AG04450 (cell line): ENCODE measurements at places on chromosomes 12 and 14. TPM values are rescaled to one million over a fixed set of nuclear protein-coding genes. Genes with fewer than 3 reads are reported as not detected.

GRCh38 chr12:39595928-39596327, 23.7 kb downstream of the ABCD2 start:
- no peak for DNase-seq

- no peak for DNase-seq
These were observed 11.9 kb upstream of the GOLGA3 start for GRCh38 chr12:132840536-132840935.

COL2A1 gene
- polyA plus RNA-seq, result not detected in 2 replicates

DNA sequence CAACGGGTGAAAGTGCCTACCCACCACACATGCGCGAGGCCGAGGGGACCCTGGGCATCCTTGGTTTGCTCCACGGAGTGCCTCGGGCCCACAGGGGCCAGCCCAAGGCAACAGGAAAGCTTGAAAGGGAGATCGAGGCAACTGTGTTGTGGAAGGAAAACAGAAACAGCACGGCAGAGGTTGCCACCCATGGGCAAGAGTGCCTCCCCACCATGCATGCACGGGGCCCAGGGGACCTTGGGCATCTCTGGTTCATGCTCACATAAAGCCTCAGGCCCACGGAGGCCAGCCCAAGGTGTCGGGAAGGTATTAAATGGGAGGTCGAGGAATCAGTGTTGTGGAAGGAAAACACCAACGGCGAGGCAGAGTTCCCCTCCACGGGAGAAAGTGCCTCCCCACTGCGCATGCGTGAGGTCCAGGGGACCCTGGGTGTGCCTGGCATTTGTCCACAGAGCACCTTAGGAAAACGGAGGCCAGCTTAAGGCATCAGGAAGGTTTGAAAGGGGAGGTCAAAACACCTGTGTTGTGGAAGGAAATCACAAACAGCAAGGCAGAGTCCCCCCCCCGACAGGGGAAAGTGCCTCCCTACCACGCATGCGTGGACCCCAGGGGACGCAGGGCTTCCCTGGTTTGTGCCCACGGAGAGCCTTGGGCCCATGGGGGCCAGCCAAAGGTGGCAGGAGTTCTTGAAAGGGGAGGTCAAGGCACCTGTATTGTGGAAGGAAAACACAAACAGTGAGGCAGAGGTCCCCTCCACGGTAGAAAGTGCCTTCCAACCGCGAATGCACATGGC, 367.3 kb downstream of the ALG10 start:
- no peak for DNase-seq

- DNase-seq, result no peak
These were observed 139.8 kb downstream of the TMTC2 start for GRCh38 chr12:82826505-82826904.

KRT2 gene
- polyA plus RNA-seq, result not detected in 2 replicates

GRCh38 chr12:54882079-54882478, 27.8 kb downstream of the MUCL1 start:
- no peak for DNase-seq

DNA sequence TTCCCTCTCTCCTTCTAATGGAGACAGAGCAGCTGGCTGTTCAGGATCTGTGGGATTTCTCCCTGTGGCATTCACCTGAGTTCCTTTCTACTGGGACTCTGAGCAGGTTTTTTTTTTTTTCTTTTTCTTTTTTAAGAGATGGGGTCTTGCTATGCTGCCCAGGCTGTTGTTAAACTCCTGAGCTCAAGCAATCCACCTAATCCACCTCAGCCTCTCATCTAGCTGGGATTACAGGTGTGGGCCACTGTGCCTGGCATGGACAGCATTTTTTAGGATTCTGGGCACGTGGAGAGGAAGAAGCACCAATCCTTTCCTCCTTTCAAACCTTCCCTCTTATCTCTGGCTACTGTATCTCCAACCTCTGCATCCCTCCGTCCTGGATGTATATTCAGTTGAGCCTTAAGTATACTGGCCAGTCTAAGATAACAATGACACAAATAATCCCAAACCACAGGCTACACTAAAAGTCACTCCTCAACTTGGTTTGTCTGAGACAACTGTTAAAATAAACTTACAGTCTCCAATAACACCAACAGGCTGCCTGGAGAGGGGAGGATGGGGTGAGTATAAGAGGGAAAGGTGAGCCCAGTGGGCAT, 16.4 kb upstream of the CELA1 start:
- no peak for DNase-seq

GRCh38 chr12:109140560-109140959, 24.2 kb downstream of the ACACB start:
- DNase-seq, result no peak

TMEM179 gene
- polyA plus RNA-seq, result 0.10 TPM in 1 of 2 replicates, not detected in the other

SUOX gene
- 21.0 and 22.8 TPM in 2 replicates for polyA plus RNA-seq

DNA sequence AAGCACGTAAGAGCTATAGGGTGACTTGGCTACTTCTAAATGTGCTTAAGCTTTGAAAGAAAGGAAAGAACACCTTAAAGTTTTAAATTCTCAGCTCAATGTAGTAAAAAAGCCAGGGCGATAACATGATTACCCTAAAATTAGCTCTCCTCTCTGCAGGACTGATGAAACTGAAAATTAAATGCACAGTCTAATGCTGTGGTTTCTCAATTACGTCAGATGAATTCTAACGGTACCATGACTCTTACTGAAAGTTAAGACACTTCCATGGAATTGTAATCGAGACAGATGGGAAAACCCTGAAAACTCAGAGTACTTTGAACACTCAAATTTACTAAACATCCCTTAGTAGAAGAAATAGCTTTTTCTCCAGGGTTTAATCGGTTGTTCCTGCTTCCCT, 25.9 kb upstream of the PRKD1 start:
- no peak for DNase-seq

- no peak for DNase-seq
These were observed 2.2 kb downstream of the PLEKHG6 start for GRCh38 chr12:6312529-6313325.

DNA sequence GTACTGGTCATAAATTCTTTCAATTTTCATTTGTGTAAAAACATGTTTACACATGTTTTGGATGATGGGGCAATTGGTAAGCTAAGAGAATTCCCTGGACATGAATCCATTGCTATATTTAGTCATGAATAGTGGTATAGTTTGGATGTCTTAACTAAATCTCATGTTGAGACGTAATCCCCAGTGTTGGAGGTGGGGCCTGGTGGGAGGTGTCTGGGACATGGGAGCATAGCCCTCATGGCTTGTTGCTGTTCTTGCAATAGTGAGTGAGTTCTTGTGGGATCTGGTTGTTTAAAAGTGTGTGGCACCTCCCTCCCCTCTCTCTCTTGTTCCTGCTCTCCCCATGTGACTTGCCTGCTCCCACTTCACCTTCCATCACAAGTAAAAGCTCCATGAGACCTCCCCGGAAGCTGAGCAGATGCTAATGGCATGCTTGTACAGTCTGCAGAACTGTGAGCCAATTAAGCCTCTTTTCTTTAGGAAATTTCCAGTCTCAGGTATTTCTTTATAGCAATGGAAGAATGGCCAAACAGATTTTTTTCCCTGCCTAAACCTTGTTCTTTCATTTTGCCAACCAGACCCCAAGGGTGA, 33.6 kb downstream of the CTSG start:
- DNase-seq, result no peak

DNA sequence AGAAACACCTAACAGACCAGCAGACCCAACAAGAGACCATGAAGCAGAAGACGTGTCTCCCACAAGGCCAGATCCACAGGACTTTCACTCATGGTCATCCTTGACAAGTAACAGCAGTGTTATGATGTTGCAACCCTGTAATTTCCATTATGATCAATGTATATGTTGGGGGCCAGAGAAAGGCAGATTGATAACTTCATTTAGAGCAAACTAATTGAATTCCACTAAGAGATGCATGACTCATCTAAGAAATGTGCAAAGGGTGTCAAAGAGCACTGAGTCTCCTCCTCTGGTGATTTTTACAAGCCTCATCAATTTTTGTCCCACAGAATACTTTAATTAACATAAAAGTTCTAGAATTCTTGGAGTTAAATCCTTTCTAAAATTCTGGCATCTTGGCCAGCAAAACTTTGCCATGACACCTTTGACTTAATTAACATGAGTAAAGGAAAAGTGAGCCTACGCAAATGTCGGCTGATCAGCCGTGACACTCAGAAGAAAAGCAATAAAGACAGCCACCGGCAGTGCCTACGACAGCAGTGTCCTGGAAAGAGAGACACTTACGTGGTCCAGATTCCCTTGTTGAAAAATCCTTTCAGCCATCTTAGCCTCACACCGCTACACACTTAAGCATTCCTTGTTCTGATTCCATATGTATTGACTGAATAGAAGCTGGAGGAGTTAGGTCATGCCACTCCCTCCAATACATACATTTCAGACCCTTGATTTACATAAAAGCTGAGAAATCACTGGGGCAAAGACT, 370.2 kb upstream of the CCDC196 start:
- DNase-seq, result no peak

GRCh38 chr12:90770861-90771260, 184.1 kb downstream of the CCER1 start:
- DNase-seq, result no peak

BDKRB2 gene
- polyA plus RNA-seq, result 182 and 212 TPM in 2 replicates

DNA sequence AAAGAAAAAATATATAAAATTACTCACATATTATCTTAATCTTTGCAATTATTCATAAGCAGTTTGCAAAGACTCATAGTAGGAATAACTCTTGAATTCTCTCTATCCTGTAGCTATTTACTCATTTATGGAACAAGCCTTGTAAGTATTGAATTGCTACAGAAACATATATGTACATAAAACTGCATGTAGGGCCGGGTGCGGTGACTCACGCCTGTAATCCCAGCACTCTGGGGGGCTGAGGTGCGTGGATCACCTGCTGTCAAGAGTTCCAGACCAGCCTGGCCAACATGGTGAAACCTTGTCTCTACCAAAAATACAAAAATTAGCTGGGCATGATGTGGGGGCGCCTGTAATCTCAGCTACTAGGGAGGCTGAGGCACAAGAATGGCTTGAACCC, 286.2 kb downstream of the PPFIA2 start:
- DNase-seq, result no peak

- DNase-seq, result no peak
These were observed 229.9 kb downstream of the NTF3 start for GRCh38 chr12:5661811-5662210.

TMCC3 gene
- 0.29 and 0.50 TPM in 2 replicates for polyA plus RNA-seq

TEX22 gene
- 0.05 and 0.14 TPM in 2 replicates for polyA plus RNA-seq
